ENCODE measurements at places on chromosomes 3 and 15. TPM values are rescaled to one million over a fixed set of nuclear protein-coding genes. Genes with fewer than 3 reads are reported as not detected.

DNA sequence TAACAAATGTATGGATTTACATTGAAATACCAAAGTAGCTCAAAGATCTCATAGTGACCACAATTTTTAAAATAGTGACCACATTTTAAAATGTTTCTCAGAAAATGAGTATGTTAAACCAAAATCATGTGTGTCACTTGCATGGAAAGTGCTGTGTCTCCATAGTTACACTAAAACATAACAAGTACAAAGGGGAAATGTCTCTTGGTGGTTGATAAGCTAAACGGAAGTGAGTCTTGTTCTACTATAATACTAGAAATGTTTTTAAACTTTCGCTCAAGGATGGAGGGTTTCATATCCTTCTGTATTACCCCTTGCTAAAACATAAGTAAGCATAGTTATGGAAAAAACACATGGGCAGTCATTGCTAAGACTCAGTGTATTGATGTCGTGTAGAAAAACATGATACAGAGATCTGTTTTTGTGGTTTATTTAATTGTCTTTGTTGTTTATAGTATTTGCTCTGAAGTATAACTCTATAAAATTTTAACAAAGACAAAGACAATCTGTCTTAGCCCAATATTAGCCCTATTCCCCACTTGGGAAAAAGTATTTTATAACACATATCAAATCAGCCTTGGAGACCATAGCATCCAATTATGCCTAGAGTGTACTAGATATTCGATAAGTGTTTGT lies 27.0 kb upstream of the DENND4A start:
- DNase-seq: no peak

DNA sequence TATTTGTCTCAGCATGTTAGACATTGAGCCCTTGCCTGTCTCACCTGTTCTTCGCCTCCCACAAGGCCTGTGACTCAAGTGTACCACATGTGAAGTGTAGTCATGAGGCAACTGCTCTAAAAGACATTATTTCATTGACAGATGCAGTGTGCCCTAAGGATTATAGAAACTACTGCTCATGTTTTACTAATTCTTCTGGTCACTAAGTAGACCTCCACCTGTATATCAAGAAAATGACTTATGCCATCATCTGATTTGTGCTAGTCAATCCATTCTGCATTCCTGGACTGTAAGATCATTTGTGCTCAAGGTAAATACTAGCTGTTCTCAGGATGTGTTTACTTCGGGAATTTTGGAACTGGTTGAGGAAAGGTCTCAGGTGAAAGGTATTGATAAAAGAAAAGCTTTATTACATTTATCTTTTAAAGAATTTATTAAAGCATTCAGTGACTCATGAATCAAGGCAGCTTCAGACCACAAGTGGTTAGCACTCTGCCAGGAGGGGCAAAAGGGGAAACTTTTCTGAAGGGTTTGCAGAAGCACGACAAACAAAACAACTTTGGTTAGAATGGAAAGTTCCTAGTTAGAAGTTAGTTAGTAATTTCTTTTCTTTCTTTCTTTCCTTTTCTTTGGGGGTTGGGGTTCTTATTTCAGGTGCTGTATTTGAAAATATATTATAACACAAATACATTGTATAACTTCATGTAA lies 465.3 kb upstream of the CBLB start:
- DNase-seq: no peak

DNA sequence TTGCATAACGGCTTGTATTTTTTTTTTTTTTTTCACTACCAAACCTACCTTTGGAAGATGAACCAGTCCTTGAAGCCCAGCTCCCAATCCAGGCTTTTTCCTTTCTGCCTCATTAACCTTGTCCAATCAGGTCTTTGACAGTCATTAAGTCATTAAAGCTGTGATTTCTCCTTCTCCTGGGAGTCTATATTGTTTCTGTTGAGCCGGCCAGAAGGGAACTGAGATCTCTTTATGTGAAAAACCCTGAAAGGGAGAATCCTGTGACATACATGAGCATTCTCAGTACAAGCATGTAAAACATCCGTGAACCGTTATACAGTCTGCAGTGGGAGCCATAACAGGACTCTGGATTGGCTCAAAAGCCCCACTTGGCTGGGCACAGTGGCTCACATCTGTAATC lies 40.0 kb downstream of the ZNF589 start:
- no peak for DNase-seq

GRCh38 chr15:39451871-39452270 lies 129.0 kb upstream of the THBS1 start:
- DNase-seq: no peak

- no peak for DNase-seq
These were observed 188.7 kb upstream of the EIF1B start for GRCh38 chr3:40120806-40121205.

GRCh38 chr3:123104550-123104949 lies 37.7 kb downstream of the PDIA5 start:
- DNase-seq: no peak

DNA sequence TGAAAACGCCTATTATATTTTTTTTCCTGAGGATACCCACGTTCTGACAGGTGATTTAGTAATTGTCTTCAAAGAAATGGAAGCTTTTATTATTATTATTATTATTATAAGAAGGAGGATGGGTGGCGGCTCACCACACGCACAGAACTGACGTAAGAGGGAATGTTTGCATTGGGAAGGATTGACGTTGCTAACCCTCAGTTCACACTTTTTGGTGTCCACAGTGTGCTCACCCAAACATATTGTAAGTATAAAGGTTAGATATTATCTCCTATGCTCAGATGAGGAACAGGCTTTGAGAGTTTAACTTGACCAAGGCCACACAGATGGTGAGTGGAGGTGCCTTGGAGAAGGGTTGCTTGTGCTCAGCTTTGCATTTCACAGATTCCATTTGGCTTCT lies 533.5 kb upstream of the TBL1XR1 start:
- no peak for DNase-seq

DNA sequence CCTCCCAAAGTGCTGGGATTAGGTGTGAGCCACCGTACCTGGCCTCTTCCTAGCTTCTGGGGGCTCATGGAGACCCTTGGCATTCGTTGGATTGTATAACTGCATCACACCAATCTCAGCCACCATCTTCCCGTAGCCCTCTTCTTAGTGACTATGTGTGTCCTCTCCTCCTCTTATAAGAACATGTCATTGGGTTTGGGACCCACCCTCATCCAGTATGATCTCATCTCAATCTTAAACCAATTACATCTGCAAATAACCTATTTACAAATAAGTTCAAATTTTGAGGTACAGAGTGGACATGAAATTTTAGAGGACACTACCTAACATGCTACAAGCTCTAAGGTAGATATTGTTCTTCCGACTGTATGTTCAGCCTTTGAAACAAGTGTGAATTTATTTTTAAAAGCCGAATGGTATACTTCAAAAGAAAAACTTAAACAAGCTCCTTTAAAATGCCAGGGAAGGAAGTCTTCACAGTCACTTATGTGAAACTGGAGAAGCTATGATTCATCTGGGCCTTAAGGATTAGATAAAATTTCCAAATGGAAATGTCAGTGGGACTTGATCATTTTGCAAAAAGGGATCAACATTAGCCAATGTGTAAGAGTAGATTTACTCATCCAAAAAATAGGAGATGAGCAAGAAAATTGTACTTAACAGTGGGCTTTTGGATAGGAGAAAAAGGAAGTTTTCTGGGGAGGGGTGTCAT lies 225.7 kb downstream of the MEX3B start:
- DNase-seq: no peak

DNA sequence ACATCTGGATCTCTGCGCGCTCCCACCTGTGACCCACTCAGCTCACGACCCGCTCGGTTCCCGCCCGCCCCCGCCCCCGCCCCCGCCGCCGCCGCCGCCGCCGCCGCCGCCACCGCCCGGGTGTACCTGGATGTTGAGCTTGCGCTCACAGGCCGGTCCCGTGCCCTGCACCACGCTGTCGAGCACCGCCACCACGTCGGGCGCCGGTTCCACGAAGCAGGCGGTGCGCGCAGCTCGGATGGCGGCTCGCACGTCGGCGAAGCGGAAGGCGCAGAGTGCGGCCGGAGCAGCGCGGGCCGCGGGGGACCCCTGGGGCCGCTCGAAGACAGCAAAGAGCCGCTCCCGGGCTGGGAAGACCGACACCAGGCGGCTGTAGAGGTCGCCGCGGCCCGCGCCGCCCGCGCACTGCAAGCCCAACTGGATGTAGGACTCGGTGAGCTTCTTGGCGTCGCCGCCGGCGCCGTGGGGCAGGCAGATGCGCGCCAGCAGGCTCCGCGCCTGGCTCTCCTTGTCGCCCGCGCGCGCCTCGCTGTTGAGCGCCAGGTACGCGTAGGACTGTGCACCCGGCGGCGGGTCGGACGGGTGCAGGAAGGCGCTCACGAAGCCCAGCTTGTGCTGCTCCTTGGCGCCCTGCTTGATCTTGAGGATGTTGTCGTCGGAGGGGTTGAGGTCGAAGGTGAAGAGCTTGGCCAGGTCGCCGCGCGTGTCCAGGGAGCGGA lies 1.1 kb downstream of the PLXND1 start:
- DNase-seq: peak; percentile 87

DNA sequence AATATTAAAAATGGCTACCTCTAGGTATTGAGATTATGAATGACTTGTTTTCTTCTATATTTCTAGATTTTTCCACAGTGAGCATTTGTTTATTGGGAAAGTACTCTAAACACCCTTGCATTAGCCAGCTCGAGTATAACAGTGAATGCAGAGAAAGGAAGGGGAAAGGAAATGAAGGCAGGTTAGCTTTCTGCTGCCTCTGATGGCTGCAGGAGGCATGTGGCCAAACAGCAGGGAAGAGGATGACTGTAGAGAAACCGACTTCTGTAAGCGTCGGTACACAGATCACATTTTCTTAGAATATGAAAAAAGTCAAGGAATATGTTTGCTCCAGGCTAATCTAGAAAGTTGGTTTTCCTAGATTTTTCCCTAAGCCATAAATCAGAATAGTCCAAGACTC lies 19.8 kb downstream of the GNB5 start:
- no peak for DNase-seq

DNA sequence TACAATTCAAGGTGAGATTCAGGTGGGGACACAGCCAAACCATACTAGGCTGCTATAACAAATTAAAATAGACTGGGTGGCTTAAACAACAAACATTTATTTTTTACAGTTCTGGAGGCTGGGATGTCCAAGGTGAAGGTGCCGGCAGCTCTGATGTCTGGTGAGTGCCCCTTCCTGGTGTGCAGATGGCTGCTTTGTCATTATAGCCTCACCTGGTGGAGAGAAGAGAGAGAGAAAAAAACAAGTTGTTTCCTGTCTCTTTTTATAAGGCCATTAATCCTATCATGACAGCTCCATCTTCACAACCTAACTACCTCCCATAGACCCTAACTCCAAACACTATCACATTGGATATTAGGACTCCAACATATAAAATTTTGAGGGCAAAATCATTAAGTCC lies 279.7 kb downstream of the ZIC1 start:
- DNase-seq: no peak

GRCh38 chr3:190321789-190322603 lies at the start of gene CLDN1:
CLDN1 (minus strand) TSS chr3:190322446; CDS start chr3:190322206, 240 bp downstream.
- peak; percentile 96 for DNase-seq

DNA sequence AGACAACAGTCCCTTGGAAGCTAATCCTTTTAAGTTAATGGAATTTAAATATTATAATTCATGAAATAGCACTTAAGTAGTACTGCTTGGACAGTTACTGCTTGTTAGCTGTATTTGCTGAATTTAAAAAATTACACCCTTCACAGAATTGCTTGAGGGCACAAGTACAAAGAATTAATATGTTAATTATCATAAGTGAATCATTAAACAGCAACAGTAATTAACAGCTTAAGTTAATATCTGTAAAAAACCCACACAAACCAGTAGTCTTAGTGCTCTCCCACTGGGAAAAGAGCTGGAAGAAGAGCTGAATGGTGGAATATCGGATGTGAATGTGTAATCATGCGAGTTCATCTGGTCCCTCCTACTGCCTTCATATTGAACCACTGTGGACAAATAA lies 232.0 kb downstream of the CD47 start:
- DNase-seq: no peak

DNA sequence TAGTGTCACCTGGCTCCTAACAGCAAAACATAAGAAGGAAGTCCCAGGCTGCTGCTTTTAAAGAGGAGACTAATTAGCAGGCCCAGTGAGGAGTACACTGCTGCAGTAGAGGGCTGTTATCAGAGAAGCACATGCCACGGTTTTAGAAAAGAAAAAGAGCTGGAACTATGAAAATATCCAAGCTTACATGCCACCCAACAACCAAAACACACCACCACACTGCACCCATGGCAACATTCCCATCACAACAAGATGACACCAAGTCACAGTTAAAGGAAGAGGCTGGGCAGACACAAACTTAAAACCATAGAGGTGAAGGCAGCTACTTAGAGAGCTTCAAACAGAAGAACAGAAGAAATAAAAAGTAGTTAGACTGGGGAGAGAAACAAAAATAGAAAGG lies 37.0 kb downstream of the NPTN start:
- no peak for DNase-seq

DNA sequence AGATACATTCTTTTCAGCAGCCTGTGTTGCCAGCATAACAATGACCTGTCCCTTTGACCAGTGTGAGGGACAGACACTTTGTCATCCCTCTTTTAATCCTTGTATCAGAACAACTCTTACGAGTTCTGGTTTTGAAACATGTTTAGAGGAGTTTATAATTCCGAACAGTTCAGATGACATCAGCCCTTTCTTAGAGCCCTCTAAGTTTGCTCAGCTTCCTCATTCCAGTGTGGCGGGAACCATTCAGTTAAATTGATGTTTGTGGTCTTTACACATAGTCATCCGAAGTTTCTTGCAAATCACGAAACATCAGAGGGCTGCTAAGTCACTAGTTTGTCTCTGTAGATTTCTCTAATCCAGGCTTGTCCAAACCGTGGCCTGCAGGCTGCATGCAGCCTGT lies 102.5 kb downstream of the AKAP13 start:
- no peak for DNase-seq

DNA sequence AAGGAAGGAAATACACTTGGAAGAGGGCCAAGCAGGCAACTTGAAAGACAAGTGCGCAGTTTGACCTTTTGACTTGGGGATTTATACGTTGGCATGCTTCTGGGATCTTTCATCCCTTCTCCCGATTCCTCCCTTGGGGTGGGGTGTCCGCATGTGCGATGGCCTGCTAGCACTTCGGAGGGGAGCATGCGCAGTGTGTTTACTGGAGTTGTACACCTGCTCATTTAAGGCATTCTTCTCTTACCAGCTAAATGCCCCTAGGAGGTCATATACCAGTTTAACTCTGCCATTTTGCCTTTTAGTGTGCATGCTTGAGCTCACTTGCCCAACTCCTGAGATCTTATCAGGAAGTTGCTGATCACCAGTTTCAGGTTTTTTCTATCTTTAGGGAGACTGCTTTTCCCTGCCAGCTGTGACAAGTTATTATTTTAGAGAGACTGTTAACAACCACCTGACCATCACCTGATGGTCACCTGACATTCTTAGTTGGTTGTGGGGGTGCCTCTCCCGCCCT lies 63.5 kb downstream of the BFSP2 start:
- no peak for DNase-seq

Gene OR5AC2
- total RNA-seq: not detected

Gene MAP6D1
- 5.3 TPM for total RNA-seq

Gene PPP1R14D
- total RNA-seq: not detected

Gene GRK7
- total RNA-seq: not detected

Gene TMC3
- total RNA-seq: not detected

Gene SERPINI1
- 17.9 TPM for total RNA-seq

Gene CACNA1D
- 3.1 TPM for total RNA-seq

Gene PPCDC
- 15.9 TPM for total RNA-seq

All from endodermal cell (in vitro differentiated cells).